Stimulated activated CD4-positive, alpha-beta T cell treated with anti-CD3 and anti-CD28 coated beads, TNF-alpha, amount 100 ng/mL, for 24 hours (primary cell): ENCODE measurements at places on chromosomes 5 and 9.
A peak's percentile ranks its signal among the peaks of the same experiment; 100 is the strongest.

DNA sequence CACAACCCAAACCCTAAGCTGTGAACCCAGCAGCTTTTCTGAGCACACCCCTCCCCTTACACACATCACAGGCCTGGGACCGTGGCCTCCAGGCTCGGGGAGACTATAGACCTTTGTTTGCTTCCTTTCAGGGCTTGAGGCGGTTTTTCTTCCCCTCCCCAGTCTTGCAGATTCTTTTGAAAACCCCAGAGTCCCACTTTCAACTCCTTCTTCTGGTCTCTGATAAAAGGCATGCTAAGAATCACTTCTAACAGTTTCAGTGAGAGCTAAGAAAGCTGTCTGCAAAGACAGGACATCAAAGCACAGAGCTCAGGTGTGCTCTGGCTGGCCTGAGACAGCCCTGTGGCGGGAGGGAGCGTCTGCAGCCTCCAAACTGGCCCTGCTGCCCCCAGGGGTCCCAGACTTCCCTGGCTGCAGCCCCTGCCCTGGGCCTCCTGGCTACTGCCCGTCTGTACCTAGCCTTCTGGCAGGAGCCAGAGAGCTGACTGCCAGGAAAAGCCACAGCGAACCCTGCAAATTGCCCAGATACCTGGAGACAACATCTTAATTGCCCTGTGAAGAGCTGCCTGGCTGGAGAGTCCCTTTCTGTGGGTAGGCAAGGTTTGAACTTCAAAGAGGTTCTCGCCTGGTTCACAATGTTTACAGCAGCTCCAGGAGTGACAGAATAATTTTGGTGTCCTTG is 138.9 kb downstream of the GADD45G start:
- DNase-seq = no peak

DNA sequence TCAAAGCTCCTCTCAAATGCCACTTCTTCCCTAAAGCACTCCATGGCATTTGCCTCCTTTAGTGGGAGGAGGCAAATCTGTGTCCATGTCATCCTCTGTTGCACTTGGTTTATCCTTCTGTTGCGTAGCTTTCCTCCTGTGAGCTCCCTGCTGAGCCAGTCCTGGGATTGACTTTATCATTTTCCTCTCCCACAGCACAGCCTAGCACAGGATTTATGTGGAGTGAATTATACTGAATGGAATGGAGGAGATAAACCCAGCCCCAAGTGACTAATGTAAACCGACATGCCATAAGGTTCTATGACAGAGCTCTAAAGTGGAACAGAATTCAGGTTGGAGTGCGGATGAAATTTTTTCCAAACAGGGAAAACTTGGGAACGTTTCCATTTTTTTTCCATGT is 26.4 kb upstream of the TOMM5 start:
- DNase-seq = no peak

- DNase-seq = no peak
Measured at GRCh38 chr5:82639393-82640144, 361.4 kb upstream of the RPS23 start.

- DNase-seq = no peak
Measured at GRCh38 chr5:69213513-69214215, 21.0 kb upstream of the CDK7 start.

GRCh38 chr5:140546851-140547507 is 483 bp upstream of the EIF4EBP3 start:
- DNase-seq = no peak

DNA sequence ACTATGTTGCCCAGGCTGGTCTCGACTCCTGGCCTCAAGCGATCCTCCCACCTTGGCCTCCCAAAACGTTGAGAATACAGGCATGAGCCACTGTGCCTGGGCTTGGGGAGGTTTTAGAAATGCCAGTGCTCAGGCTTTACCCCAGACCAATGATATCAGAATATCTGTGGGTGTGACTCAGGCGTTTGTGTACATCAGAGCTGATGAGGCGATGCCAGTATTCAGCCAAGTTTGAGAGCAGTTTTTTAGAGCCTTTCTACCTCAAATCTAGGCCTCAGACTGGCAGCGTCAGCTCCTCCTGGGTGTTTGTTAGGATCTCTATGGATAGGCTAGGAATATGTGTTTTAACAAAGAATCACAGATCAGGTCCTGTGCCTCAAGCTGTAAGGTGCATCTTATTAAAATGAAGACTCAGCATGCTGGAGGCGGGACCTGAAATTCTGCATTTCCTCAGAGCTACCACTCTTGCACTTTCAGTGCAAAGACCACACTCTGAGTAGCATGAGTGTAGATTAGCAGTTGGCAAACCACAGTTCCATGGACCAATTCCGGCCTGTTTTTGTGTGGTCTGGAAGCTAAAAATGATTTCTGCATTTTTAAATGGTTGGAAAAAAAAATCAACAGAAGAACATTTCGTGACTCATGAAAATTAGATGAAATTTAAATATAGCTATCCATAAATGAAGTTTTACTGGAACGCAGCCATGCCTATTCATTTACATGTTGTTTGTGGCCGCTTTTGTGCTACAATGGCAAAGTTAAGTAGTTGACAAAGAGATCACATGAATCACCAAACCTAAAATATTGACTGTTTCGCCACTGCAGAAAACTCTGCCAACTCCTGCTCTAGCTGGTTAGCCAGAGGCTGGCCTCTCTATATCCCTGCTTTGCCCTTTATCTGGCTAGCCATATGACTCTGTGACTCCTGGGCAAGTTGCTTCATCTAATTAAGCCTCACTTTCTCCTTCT is 92.2 kb downstream of the KLF4 start:
- no peak for DNase-seq

GRCh38 chr5:5202321-5202720 is 62.2 kb downstream of the ADAMTS16 start:
- DNase-seq = no peak

GRCh38 chr5:117633093-117633492 is 1058.5 kb upstream of the SEMA6A start:
- DNase-seq = no peak

- no peak for DNase-seq
Measured at GRCh38 chr5:115214541-115214940, 44.8 kb upstream of the TRIM36 start.

DNA sequence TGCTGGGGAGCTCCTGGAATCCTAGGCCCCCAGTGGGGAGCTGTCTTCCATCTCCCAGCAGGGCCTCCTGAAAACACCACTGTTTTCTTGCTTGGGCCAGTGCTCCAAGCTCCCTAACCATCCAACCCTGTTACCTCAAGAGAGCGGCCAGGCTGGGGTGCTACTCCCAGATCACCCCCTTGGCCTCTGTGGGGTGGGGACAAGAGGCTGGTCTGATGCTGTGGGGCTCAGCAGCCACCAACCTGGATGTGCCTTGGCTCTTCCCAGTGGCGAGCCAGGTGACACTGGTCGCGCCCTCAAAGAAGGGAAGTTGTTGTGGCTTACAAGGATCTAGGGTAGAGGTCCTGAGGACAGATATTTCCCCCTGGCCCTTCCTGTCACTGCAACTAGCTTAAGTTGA is 49.0 kb downstream of the SECISBP2 start:
- no peak for DNase-seq

DNA sequence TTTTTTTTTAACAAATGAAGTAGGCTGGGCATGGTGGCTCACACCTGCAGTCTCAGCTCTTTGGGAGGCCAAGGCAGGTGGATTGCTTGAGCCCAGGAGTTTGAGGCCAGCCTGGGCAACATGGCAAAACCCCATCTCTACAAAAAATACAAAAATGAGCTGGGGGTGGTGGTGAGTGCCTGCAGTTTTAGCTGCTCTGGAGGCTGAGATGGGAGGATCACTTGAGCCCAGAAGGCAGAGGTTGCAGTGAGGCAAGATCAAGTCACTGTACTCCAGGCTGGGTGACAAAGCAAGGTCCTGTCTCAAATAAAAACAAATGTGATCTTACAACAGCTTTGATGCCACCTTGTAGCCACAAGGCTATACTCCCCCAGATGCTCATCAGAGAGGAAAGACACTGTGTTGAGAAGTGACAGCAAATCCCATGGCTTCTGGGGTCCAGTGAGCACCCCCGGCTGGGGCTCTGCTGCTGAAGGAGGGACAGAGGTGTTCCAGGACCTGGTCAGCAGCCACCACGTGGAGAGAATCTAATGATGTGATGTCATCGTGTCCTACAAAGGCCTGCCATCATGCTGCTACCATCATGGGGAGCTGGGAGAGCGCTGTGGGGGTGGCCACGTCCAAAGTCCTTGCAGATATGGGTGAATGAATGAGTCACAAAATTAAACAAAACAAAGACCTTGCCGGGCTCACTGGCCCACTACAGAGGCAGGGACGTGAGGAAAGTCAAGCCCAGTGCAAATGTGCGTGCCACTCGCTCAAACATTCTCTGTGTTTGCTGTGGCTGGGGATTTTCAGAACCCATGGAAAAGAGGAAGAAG is 60.7 kb downstream of the PRRT1B start:
- no peak for DNase-seq

GRCh38 chr5:153641183-153641688 is 150.8 kb downstream of the GRIA1 start:
- no peak for DNase-seq

GRCh38 chr5:139660105-139660922 is 12.2 kb downstream of the CXXC5 start:
- no peak for DNase-seq

- peak; percentile 46 for DNase-seq
Measured at GRCh38 chr9:101530076-101530711, 3.5 kb upstream of the RNF20 start.

DNA sequence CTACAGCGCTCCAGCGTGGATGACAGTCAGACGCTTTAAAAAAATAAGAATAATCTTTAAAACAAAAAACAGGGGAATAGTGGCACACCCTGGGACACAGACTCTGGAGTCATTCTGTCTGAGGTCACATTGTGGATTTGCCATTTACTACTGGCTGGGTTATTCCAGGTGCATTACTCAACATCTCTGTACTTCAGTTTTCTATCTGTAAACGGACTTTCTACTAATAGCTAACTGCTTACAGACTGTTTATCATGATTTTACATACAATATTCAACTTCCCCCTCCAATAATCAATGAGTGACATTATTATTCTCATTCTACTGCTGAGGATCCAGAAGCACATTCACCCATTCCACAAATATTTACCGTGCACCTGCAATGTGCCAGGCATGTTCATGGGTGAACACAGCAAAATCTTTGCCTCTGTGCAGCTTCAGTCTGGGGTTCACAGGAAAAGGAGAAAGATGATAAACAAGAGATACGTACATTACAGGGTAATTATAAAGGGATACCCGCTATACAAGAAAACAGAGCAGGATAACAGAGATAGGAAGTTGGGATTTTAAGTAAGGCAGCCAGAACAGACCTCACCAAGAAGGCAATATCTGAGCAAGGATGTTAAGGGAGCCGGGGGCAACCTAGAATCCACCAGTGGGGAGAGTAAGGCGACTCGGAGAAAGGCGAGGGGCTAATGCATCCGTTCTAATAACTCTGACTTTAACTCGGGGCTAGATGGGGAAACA is 984 bp upstream of the RAD23B start:
- no peak for DNase-seq

DNA sequence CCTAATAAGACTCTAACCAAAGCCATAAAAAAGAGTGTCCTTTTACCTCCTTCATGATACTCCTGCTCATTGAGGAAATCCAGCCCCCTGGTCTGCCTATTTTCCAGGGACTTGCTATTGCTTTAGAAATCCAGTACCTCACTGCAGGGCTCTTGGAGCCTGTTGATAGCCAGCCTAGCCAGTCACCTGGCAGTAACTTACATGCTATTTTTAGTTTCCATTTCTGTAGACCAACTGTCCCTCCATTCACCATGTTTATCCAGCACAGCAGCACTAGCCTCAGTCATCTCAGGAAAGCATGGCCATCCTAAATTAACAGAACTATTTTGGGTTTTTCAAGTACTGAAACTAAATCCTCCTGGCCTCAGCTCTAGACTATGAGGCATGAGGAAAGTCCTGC is 91.5 kb upstream of the PHF24 start:
- no peak for DNase-seq

DNA sequence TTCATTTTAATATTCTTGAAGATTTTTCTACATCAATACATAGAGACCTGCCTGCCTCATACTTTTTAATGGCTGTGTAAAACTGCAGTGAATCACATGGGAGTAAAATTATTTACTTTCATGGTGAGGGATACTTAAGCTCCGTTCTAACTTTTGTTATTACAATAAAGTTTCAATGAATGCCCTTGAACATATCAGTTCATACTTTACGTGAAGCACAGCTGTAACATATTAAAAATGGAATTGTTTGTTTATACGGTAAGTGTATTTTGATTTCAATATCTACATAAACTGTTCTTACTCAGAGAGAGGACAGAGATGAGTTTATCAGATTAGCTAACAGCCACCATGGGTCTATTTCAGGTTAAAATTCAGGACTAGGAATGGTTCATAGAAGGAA is 155.1 kb downstream of the NR3C1 start:
- no peak for DNase-seq

- DNase-seq = no peak
Measured at GRCh38 chr5:151572657-151573368, 18.3 kb downstream of the FAT2 start.
